CD8-positive, alpha-beta T cell (primary cell): ENCODE measurements at places on chromosomes 3 and 15. TPM values are rescaled to one million over a fixed set of nuclear protein-coding genes. Genes with fewer than 3 reads are reported as not detected.

DNA sequence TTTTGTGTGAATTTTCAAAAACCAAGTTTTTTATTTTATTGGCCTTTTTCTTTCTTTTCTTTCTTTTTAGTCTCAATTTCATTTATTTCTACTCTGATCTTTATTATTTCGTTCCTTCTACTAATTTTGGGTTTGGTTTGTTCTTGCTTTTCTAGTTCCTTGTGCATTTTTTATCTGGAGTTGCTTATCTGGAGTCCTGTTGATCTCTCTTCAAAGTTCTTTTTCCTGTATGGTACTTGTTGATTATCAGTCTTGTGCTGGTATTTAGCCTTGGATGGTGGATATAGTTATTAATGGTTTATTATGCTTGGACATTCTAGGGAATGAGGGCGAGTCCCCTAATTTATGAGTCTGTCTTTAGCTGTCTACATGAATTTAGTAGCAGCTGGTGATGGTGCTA lies 64.7 kb downstream of the LARS2 start:
- no peak for DNase-seq

DNA sequence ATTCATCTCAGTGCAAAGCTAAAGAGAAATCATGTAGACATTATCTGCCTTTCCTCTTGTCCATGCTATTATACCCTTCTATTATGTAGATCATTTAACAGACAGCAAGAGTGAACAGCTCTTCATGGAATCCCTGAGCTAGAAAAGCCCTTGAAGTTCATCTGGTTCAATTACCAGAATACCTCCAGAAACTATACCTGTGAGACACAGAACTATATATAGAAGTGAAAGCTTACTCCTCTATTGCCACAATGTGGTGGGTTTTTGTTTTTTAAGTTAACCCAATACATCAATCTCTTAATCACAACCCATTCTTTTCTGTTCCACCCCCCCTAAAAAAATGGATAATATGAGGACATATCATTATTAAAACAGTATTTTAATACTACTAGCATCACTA lies 347.7 kb downstream of the PLCL2 start:
- no peak for DNase-seq

GRCh38 chr15:71245588-71245987 lies 130.3 kb downstream of the THSD4 start:
- no peak for DNase-seq

Gene GOLGA6L10
- 1.6 TPM for total RNA-seq

Gene NDUFB5
- total RNA-seq: 21.0 TPM

DNA sequence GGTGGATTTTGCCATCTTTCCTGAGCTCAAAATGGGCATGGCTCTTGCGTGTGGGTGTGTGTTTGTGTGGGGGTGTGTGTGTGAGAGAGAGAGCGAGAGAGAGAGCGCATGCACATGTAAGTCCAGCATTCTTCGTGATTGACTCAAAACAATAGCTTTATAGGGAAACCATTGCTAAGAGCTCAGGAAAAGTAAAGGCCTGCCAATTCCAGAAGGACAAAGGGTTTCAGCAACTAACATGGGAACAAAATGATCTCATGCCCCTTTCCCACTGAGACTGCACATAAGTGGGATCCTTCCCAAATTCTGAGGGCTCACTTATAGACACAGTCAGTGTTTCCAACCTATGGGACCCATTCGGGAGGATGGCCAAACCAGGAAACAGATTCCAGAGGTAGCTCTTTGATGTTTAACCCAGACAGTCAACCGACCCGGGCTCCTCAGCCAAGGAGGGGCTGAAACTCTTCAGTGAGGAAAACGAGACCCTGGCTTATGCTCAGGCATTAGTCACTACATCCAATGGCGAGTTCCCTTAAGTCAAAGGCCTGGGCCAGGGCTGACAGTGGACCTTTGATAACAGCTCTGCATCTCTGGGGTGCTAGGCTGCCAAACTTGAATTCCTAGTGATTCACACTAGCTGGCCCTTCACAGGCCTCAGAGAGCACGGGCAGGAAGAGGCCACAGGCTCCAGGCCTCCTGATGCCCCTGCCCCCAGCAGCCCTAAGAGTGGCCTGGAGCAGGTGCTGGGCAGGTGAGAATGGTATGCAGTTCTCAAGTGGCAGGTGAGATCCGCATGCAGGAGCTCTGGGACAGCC lies 305.0 kb upstream of the C2CD4B start:
- DNase-seq: no peak

Gene DLL4
- total RNA-seq: 0.08 TPM

Gene ARNT2
- not detected for total RNA-seq
